ENCODE measurements at places on chromosomes 7 and 10.

DNA sequence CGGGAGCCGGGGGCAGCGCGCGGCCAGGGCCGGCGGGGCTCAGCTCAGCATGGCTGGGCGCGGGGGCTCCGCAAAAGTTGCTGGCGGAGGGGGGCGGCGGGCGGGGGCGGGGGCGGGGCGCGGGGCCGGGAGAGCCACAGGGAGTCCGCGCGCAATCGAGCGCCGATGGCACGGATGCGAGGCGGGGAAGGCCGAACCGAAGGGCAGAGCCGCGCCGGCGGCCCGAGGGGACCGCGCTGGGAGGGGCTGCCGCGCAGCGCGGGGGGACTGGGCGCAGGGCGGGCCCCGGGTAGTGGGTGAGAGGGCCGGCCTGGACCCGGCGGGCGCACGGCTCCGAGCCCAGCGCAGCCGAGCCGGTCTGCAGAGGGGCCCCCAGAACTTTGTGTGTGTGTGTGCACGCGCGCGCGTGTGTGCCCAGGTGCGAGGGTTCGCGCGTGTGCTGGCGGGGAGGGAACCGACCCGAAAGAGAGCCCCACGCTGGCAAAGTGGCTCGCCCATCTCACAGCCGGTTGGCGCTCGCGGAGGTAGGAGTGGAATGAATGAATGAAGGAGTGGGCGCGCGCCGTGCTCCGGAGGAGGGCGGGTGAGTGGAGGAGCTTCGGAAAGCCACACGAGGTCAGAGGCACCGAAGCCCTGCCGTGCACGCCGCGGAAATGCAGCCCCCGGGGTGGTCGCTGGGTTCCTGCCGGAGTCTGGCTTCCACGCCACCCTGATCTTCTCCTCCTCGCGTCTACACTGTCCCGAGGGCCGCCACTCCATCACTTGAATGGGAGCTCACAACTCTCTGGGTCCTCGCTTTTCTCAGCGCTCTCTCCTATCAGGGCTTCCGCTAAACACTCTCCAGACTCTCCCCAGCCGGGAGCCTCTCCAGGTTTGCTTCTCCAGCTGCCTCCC lies at the start of gene HIPK2:
Gene HIPK2 (minus strand): TSS at position 51 of the 894 bp plus-strand sequence. CDS start 375 bp downstream, outside the sequence.
- DNase-seq = peak; percentile 80

DNA sequence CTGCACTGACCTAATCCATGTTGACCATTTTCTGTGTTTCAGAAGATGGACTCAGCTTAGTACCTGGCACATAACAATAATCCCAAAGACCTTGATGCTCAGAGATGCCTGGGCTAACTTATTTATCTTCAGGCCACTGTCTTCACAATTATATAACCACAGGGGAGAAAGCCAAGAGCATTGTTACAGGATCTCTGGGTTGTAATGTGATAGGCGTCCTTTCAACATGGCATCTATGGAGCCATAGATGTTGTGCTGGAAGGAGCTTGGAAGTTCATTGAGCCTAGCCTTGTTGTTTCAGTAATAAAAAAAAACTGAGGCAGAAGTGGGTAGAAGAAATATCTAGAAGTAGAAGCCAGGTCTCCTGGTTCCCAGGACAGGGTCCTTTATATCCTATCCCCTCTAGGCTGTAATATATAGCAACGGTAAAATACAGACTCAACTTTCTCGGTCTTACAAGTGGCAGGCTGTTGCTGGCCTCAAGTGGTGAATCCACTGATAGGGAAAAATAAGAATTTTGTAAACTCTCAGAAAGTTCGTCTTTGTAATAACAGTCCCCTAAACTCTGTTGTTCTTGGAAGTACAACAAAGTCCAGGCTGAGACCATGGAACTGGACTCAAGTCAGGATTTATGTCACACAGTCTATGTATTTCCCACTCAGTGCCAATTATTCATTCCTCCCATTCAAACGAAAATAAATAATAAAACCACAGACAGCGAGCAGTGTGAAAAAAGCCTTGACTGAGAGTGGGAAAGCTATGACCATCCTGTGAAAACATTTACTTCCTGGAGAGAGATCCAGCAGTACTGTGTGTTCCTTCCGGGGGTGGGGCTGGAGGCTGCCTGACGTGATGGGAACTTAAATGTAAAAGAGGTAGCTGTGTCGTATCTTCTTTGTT lies 277.6 kb downstream of the REEP3 start:
- no peak for DNase-seq

GRCh38 chr10:99358101-99358500 lies 28.9 kb downstream of the CNNM1 start:
- no peak for DNase-seq

- no peak for DNase-seq
Observed at GRCh38 chr10:3045471-3046209, 21.7 kb upstream of the PFKP start.

- DNase-seq = no peak
Observed at GRCh38 chr7:83648464-83649241, at the start of gene SEMA3E. SEMA3E (minus strand) TSS chr7:83649139.

DNA sequence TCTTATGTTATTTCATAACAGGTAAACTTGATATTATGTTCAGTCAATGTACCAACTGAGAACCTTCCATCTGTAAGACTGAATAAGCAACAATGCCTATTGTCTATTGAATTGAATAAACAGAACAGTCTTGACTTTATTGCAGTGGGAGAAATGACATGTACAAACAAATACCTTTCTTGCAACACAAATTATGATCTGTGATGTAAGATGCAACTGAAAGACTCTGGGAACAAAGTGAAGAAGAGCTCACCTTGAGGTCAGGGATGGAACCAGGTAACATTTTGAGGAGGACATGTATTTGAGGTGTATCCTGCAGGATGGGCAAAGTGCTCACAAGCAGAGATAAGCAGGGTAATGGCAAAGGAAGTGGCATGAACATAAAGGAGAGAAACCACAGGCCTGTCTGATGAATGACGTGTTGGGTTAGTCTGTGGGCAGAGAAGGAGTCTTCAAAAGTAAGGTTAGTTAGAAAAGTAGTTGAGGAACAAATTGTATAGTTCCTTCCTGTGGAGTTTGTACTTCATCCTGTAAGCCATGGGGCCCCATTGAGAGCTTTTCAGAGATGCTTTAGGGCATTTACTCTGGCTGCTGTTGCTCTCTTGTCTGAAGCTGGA lies 9.5 kb downstream of the PNLIPRP3 start:
- DNase-seq = no peak

DNA sequence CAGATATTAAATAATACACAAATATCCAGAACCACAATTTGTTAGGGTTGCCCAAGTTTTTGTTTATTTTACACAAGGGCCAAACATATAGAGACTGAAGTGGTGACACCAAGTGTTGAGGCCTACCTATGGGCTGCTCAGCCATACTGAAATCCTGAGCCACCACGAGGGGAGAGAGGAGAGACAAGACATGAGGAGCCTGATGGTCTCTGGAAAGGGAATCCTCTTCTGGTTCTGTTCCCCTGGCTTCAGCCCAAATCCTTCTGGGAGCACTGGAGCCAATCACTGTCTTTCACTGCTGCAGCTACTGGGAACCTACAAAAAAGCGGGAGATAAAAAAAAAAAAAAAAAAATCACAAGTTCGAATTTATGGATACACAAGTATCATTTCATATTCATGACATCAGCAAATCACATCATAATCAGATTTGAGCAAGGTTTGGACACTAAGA lies 1.9 kb downstream of the SKIDA1 start:
- DNase-seq = no peak

- DNase-seq = peak; percentile 42
Observed at GRCh38 chr7:77199013-77199966, at the start of gene FGL2. FGL2 (minus strand) TSS chr7:77199819; CDS start chr7:77199793, 26 bp downstream.

GRCh38 chr10:17735166-17735941 lies 16.6 kb upstream of the TMEM236 start:
- no peak for DNase-seq

DNA sequence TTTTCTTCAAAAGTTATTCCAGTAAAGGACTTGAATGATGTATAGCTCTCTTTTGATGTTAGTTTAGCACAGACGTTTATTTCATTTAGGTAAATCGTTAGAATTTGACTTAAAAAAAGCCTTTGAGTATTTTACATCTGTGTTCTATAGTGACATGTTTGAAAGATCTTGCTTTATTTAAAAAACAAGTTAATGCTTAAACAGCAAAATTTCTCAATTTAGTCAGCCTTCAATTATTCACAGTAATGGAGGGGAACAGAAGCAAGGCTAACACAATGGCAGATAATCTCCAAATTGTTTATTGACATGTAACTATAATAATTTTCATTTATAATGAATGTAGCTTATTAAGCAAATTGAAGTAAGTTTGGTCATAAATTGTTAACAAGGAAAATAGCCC lies 63.5 kb downstream of the MKLN1 start:
- no peak for DNase-seq

GRCh38 chr10:90718182-90718581 lies 139.7 kb downstream of the HTR7 start:
- no peak for DNase-seq

DNA sequence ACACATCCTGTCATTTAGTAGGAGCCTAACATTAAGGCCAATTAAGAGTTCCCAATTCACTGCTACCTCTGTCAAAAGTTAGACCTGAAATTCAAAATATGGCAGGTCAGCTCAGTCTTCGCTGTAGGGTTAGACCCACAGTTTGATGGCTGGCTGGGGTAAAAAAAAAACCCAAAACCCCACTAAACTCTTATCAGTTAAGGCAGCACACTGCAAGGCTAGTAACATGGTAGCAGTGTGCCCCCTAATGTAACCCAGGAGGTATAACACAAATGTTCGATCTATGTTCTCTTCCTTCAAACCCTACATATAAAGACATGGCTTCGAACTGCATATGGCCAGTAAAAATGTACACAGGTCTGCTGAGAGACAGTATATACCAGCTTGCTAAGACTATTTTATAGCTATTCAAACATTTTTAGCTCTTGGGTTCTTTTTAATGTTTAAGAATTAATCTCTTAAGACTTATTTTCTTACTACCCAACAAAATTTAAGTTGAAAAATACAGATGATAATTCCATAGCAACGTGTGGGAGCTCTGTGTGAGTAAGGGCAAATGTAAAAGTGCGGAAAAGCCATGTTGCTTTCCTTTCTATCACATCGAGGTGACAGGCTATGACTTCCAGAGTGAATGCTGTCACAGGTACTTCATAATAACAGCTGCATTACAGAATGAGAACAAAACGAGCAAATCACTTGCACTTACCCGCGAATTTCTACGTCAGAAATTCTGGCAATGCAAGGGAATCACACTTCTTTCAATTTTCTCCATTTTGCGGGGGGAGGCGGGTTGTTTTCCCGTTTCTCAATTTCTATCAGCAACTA lies 168.4 kb upstream of the IMMP2L start:
- no peak for DNase-seq

- no peak for DNase-seq
Observed at GRCh38 chr7:158289231-158289630, 298.4 kb downstream of the PTPRN2 start.

DNA sequence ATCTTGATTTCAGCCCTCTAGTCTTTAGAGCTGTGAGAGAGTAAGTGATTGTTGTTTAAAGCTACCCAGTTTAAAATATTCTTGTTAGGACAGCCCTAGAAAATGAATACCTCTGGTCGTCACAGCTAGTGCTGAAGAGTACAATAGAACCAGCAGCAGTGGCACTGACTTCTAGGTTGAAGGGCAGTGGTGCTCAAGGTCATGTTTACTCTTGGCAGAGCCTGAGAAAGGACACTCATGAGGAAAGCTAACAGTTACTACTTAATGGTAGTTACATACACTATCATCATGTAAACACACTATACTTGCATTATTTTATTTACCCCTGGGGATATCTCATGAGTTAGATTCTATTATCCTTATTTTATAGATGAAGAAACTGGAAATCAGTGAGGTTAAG lies 323.0 kb downstream of the SH2D4B start:
- no peak for DNase-seq

DNA sequence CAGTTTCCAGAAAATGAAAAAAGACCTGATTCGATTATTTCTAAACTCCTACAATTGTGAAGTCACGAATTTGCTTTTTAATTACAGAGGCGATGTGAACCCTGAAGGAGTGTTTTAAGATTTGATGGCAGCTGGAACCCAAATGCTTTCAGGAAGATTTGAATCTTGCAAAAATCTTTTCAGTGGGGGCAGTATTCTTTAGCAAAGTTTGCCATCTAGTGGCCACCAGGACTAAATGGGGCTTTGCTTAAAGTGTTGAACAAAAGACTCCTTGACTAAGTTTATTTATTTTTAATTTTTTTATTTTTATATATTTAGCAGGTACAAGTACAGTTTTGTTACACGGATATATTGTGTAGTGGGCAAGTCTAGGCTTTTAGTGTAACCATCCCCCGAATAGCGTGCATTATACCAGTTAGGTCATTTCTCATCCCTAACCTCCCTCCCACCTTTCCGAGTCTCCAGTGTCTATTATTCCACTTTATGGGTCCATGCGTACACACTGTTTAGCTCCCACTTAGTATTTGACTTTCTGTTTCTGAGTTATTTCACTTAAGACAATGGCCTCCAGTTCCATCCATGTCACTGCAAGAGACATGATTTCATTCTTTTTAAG lies 98.8 kb downstream of the CACNB2 start:
- DNase-seq = peak; percentile 9

- DNase-seq = no peak
Observed at GRCh38 chr10:26311383-26311940, 94.9 kb downstream of the GAD2 start.

GRCh38 chr10:47224546-47225218 lies 75.3 kb upstream of the GDF10 start:
- DNase-seq = no peak

GRCh38 chr10:26372513-26373354 lies 65.4 kb upstream of the APBB1IP start:
- no peak for DNase-seq

- no peak for DNase-seq
Observed at GRCh38 chr7:129845972-129846327, 106.8 kb downstream of the UBE2H start.

GRCh38 chr7:40598915-40599314 lies 464.1 kb downstream of the SUGCT start:
- DNase-seq = no peak

DNA sequence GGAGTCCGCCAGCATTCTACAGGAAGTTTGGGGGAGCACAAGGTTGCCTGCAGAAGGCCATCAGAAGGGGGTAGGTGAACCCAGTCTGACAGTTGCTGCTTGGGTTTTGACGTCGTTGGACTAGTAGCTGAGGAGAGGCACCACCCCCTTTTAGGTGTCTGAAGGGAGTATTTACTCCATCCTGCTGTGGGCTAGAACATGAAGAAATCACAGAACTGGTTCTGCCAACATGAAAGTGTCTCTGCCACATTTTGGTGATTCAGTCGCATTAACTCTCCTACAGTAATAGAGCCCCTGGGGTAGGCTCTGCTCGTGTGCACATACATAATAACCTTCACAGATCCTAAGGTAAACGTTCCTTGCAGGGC lies 834 bp upstream of the TRIL start:
- no peak for DNase-seq

DNA sequence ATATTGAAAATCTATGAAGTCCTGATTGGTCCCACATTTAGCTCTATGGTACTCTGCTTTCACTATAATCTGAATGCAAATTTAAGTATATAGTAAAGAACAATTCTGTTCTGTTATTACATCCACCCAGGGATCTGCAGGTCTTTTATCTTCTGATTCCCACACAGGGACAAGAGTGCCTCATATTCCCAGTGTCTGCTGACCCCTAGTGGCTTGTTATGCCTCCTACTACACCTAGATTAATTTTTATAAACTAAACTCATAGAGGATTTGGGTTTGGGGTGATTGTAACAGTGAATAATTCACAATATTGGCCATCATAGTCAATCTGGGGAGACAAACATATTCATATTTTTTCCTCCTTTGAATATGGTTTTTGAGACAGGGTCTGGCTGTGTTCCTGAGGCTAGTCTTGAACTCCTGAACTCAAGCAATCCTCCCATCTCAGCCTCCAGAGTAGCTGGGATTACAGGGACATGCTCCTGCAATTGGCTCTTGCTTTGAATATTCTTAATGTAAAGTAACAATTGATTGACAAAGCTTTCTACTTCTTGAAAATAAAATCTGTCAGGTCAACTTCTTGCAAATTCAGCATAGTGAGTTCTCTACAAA lies 282.1 kb downstream of the KCND2 start:
- no peak for DNase-seq
